CMK (cell line): ENCODE measurements at places on chromosomes 13 and 19.

GRCh38 chr19:10835089-10835753, 791 bp downstream of the TMED1 start:
- DNase-seq: no peak

- DNase-seq: no peak
Measured at GRCh38 chr13:109816112-109816807, 29.9 kb upstream of the IRS2 start.

GRCh38 chr13:93004919-93005318, 221.7 kb upstream of the GPC6 start:
- DNase-seq: no peak

DNA sequence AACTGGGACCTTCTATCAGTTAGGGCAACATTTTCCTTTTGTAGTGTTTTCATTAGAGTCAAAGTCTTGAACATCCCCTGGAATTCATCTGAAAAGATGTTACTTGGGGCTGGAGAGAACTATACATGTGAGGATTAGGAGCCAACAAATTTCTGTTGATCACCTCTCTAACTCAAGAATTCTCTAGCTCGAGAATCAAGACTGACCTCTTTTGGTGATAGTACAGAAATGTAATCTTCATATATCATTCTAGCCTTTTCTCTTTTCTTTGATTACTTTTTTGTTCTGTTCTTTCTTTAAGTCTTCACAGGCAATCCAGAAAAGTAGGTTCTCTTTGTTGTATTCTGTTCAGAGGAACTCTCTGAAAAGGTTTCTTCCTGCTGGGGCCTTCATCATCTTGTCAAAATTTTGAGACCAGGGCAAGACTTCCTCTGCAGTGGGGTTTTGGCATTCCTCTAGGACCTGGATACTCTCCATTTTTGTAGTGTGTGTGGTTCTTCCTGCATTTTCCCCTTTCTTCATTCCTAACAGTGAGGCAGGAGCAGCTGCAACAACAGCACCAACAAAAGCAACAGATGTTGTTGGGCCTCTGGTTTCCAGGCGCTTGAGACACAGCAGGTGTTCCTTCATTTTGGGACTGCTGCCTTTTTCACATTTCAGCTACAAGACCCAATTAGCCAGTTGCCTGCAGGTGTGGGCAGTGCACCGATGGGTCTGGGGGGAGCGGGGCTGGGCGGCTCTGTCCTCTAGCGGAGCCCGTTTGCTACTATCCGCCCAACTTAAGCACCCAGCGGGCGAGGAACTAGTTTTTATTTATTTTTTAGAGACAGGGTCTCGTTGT, 26.2 kb downstream of the ELF1 start:
- no peak for DNase-seq

GRCh38 chr13:44734201-44734707, 158.1 kb upstream of the TSC22D1 start:
- DNase-seq: no peak

DNA sequence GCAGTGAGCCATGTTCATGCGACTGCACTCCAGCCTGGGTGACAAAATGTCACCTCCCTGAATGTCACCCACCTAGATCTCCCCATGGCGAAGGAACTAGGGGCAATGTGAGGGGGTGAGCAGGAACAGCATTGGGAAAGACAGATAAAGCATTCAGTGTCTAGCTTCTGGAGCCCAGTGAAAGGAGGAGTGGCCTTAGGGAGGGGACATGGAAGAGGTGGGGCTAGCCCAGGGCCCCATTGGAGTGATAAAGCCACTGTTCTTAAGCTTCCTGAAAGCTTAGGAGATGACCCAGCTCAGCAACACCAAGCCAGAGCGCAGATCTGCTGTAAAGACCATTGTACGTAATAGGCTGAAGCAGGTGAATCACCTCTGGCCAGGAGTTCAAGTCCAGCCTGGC, 13.0 kb upstream of the KCNN1 start:
- no peak for DNase-seq

- DNase-seq: no peak
Measured at GRCh38 chr19:49599378-49600295, 8.7 kb downstream of the PRR12 start.

DNA sequence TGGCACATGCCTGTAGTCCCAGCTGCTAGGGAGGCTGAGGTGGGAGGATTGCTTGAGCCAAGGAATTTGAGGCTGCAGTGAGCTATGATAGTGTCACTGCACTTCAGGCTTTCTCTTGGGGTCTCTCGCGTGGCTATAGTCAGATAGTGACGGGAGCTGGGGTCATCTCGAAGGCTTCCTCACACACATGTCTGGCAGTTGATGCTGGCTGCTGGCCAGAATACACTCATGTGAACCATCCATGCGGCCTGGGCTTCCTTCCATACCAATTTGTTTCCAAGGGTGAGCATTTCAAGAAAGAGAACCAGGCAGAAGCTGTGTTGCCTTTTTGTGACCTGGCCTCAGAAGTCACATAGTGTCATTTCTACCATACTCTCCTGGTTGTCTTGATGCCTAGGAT, 26.4 kb downstream of the LEUTX start:
- no peak for DNase-seq

- DNase-seq: peak; percentile 62
Measured at GRCh38 chr19:10503002-10503789, at the start of gene KEAP1. KEAP1 (minus strand) TSS chr19:10503356; CDS start chr19:10500033, 3,323 bp downstream.
